ENCODE measurements at places on chromosomes 12 and 14.

GRCh38 chr12:59632408-59632807 is 36.6 kb downstream of the SLC16A7 start:
- DNase-seq = no peak

- DNase-seq = no peak
These were observed 887.8 kb downstream of the TRHDE start for GRCh38 chr12:73159954-73160353.

DNA sequence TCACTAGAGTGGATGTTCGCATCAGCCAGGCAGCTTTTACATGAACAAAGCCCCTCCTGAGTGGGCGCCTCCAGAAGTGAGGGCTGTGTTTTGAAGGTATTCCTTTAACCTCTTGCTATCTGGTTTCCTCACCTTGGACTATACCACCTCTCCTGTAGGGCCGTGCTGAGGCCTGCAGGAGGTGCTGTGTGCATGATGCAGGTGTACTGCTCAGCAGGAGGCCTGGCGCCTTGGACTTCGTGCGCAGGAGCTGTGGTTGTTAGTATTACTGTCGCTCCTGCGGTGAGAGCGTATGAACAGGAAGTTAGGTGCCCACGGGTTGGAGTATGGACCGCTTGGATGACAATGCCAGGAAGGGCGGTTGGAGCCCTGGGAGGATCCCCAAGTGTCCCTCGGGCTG is 130.7 kb downstream of the TSPAN9 start:
- DNase-seq = no peak

- no peak for DNase-seq
These were observed 52.3 kb upstream of the GPHB5 start for GRCh38 chr14:63371033-63371432.

DNA sequence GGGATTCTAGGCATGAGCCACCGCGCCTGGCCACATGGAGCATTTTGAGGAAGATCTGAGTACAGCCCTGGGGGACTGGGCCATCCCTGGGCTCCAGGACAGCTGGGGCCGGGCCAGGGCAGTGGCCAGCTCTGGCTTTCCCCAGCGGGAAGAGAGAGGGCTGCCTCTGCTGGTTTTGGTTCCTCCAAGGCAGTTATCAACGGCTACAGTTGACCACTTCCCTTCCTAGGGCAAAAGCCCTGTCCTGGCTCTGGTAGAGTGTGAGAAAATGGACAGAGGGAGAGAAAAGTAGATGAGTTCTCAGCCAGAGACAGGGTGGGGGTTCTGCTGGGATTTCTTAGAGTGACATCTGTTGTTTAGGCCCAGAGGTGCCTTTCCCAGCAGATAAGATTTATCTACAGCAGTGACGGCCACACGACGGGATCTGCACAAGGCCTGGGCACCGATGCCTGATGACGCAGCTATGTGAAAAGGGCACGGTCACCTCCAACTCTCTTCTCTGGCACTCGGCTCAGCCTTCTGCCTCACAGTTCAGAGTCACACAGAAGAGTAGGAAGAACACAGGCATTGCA is 5.5 kb upstream of the HVCN1 start:
- no peak for DNase-seq

DNA sequence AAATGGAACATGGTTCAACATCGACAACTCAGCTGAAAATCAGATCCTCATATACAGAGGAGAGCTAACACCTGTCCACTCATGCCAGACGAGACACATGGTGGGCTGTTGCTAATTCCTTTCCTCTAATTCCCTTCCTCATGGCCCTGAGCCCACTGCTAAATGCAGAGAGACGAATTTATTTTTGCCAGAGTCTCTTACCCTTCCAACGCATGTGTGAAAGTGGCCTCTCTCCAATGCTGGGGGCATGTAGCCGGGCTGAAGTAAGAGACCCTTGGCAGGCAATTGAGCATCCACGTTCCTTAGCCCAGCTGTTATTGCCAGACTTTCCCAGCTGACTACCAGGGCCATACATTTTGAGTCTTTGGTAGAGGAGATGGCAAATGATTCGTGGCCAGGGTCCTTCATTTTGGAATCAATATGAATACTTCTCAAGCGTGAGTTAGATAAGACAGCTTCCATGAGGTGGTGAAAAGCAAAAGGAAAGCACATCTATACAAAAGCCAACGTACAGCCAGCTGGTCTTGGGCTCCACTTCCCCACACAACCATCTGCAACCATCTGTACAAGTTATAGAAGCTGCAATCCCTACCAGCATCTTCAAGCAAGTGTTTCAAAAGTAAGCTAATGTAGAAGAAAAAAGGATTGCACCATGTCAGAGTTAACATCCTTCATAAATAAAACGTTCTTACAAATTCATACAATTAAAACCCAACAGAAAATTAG is 28.6 kb downstream of the CORO1C start:
- no peak for DNase-seq

DNA sequence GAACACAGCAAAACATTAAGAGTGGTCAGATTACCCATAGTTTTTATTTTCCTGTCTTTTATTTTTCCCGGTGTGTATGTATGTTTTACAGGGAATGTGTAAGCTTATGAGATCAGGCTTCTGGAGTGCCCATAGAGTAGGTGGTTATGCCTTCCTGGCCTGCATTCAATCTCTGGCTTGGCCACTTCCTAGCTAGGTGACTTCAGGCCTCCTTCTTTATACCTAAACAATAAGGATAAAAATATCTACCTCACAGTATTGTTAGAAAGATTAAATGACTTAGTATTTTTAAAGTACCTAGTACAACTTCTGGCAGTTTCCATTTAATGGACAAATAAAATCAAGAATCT is 42.4 kb downstream of the ITPR2 start:
- DNase-seq = no peak

- DNase-seq = no peak
These were observed 189.9 kb downstream of the VRK1 start for GRCh38 chr14:96987086-96987474.

DNA sequence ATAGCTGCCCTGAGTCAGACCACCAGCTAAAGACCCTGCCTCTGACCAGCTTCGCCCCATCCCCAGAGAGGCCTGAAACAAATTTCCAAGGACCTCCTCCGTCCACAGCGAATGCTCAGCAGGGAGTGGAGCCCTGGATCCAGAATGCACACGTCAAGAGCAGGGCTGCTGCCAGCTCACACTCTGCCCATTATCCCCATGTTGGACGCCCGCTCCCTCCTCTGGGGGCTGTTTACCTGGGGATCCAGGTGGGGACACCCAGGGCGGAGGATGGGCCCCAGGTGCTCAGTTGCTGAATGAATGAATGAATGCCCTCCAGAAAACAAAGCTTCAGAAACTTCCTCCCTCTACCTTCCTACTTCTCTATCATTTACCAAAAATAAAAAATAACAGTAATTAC is 18.1 kb downstream of the BCL11B start:
- no peak for DNase-seq

- DNase-seq = no peak
These were observed 1022.0 kb upstream of the TMEM132C start for GRCh38 chr12:127245009-127245408.

- no peak for DNase-seq
These were observed 65.1 kb downstream of the SINHCAF start for GRCh38 chr12:31260840-31261239.

DNA sequence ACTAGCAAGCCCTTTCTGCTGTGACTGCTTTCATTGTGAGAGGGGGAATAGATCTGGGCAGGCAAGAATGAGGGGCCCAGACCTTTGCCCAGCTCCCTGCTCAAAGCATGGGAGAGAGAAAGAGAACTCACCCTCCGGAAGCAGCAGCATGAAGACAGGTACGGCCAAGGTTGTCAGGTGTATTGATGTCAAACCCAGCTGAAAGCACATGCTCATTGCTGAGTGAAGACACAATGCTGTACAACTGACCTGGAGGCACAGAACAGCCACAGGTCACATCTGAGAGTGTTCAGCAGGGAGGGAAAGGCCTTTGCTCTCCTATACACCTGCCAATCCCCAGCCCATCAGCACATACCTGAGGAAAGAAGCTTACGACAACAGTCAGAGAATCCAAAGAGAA is 5.5 kb downstream of the ANKRD52 start:
- no peak for DNase-seq

- DNase-seq = no peak
These were observed 146.8 kb upstream of the KITLG start for GRCh38 chr12:88726806-88727720.

- no peak for DNase-seq
These were observed 183.1 kb downstream of the TMTC3 start for GRCh38 chr12:88325076-88325815.

GRCh38 chr12:48966177-48966895 is 5.2 kb downstream of the WNT10B start:
- no peak for DNase-seq

DNA sequence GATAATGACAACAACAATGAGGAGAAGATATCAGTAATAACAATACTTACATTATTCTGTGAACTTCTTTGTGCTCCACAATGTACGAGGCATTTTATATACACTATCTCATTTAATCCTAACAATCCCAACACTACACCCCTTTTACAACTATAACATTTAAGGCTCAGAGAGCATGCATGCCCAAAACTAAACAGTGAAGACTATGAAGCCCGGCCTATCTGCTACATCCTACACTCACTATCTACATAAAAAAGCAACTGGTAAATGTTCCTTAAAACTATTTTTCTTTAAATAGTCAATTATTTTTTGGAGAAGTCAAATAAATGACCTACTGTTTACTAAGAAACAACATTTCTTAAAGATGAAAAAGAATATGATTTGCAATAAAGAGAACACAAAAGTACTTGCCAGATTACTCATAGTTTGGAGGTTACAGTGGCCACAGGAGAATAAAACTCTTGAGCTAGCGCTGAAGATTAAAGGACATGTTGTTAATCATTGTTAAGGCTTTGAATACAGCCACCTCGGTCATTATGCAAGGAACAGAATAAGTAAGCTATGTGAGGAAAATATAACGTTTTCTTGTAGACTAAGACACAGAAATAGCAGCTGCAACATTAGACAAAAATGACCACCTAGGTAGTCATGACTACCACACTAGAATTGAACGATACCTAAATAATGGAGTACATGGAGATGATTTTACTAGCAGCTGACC is 56.7 kb downstream of the EPS8 start:
- DNase-seq = no peak

- no peak for DNase-seq
These were observed 443 bp downstream of the DNAL1 start for GRCh38 chr14:73645248-73645610.

DNA sequence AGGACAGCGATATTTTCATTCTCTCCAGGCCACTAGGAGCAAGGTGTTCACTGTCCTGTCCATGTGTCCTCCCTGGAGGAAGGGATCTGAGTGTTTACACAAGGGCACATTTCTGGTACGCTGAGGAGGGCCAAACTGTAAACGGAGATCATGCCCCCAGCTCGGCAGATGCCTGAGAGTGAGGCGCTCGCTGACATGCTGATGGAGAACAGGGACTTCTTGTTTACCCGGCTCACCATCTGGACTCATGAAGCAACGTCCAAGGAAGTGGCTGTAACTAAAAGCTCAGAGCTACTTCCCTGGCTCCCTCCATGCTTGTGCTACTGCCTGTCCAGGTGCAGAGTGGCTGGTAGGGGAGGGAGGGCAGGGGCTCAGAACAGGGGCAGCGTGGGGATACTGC is 43.4 kb upstream of the KCNA1 start:
- no peak for DNase-seq

GRCh38 chr12:51970904-51971646 is 19.6 kb downstream of the ACVR1B start:
- no peak for DNase-seq

GRCh38 chr12:65232476-65233077 is 45.9 kb upstream of the MSRB3 start:
- DNase-seq = no peak

GRCh38 chr14:98955036-98955740 is 316.8 kb downstream of the BCL11B start:
- no peak for DNase-seq

DNA sequence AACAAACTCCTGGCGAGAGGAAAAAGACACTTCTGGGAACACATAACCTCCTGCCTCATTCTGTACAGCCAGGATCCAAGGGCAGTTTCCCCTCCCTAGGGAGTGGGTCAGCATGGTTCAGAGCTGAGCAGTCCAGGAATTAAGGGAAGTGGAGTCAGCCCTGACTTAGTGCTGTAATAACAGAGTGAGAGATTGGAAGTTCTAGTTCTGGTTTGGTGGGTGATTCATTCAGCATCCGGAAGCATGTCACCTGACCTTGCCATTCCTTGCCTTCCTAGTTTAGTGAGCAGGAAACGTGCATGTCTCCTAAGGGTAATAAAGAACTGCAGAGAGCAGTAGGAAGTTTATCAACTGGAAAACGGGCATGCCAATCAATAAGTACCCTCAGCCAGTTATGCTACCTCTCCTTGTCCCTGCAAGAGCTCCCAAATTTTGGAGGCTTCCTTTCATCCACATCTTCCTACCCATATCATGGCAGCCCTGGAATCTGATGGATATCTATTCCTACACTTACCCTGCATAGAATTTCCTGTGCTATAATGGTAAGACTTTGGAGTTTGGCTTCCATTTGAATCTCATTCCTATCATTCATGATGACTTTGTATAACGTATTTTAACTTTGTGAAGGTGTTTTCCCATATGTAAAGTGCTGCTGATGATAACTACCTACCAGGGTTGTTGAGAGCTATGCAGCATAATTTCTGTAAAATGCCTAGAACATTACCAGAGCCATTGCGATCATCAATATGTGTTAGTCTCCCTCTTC is 28.5 kb upstream of the MAGOHB start:
- DNase-seq = no peak

- DNase-seq = no peak
These were observed 31.1 kb upstream of the SMOC1 start for GRCh38 chr14:69848156-69848555.

DNA sequence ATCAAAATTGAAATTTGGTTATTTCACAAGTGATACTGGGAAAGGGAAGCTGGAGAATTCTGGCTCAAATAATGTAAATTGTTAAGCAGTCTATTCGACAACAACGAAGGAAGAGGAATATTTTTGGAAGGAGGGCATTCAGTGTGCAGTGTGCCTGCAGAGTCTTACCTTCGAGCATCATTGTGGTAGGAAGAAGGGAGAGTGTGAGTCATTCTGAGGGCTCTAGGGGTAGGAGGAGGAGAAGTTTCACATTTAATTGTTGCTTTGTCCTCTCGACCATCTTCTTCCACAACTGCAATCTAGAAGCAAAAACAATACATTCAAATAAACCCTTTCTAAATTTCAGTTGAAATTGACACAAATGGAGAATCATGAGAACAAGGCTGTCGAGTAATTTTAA is 263.0 kb downstream of the ACSS3 start:
- no peak for DNase-seq

GRCh38 chr14:104348741-104349140 is 210.4 kb downstream of the KIF26A start:
- no peak for DNase-seq

- no peak for DNase-seq
These were observed 87.3 kb upstream of the E2F7 start for GRCh38 chr12:77152623-77153193.

Data from stimulated activated CD4-positive, alpha-beta T cell treated with anti-CD3 and anti-CD28 coated beads, Interleukin-4, amount 100 ng/mL, for 48 hours (primary cell).